ENCODE measurements at places on chromosomes 11 and 22.

DNA sequence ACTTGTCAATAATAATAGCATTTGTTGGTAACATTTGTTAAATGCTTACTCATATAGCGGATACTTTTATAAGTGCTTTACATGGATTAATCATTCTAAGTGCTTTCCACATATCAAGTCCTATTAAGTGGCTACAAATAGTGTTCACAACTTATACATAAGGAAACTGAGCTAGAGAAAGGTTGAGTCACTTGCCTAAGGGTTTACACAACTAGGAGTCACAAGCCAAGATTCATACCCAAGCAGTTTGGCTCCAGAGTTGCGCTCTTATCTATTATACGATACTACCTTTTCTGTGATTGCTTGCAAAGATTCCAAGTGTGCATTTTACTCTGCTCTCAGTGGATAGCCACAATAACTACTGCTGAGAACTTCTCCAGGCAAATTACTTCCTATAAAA lies 215.9 kb upstream of the CCDC90B start:
- no peak for DNase-seq

- DNase-seq = no peak
These were observed 10.3 kb downstream of the PRDM10 start for GRCh38 chr11:129992161-129992944.

- no peak for DNase-seq
These were observed 4.0 kb upstream of the FTH1 start for GRCh38 chr11:61971248-61972111.

GRCh38 chr11:71086687-71087258 lies 165.6 kb downstream of the SHANK2 start:
- no peak for DNase-seq

DNA sequence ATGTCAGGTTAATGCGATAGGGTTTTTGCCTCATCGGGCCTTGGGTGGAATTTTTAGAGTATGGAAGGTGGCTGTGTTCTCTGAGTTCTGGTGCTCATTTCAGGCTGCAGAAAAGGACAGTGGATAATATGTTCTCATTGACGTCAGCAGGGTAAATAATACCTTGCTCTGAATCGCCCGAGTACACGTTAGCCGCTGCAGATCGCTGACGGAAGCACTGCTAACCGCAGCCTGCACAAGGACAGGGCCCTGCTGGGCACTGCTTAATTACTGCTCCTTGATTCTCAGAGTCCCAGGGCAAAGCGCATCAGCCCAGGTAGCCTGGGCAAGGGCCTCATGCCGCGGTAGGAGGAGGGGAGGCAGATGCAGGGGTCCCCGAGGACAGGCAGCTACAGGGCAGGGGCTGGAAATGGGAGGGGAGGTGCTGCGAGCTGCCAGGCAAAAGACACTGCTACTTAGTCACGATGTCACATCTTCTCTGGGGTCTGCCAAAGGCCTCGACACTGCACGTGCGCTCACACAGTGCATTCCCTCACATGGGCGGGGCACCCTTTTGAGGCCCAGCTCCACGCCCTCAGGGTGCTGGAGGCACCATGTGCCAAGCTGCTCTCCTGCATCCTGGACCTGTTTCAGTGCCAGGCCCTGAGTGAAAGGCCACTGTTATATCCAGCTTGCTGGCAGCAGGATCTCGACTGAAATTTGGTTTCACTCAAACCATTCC lies 35.2 kb downstream of the PPP2R1B start:
- no peak for DNase-seq

- no peak for DNase-seq
These were observed at the start of gene NCAM1 for GRCh38 chr11:112961146-112961668. NCAM1 (plus strand) TSS chr11:112961420.

GRCh38 chr11:69791276-69792180 lies 16.4 kb upstream of the FGF4 start:
- no peak for DNase-seq

DNA sequence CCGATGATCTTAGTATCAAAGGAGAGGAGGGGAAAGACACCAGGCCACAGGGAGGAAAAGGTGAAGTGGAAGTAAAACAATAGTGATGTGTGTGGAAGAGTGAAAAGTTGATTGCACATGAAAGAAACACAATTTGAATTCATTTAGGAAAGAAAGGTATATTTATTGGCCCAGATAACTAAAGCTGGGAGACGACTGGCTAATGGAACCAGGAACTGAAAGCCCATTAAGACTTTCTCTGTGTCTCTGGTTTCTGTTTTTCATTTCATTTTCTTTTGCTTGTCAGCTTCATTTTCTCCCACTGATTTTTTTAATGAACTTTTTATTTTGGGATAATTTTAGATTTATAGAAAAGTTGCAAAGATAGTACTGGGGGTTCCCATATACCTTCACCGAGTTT lies 5.1 kb upstream of the DCHS1 start:
- DNase-seq = no peak

DNA sequence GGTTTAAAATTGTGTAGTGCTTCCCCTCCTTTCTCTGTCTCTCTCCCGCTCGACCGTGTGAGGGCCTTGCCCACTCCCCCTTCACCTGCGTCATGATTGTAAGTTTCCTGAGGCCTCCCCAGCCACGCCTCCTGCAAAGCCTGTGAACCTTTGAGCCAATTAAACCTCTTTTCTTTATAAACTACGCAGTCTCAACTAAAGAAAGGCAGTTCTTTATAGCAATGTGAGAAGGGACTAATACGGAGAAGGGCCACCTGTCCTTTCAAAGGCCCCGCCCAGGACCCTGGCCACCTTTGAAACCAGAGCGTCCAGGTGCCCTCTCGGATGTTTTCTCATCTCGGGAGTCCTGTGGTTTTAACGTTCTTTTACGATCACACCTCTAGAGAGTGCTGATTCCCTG lies 741.5 kb downstream of the BRD1 start:
- DNase-seq = no peak

DNA sequence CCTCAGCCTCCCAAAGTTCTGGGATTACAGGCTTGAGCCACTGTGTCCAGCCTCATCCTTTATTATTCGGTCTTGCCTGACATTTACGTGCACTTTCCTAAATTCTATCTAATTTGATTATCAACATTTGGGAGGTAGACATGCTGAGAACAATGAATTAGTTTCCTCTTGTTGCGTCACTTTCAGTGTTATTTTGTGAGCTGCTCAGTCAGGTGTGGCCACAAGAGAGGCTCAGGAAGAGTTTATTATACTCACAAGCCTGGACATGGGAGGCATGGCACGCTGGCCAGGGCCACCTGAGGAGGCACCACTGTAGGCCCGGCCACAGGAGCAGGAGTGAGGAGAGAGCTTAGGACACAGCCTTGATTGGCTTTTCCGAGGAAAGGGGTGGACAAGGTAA lies 59.7 kb upstream of the RBFOX2 start:
- no peak for DNase-seq

DNA sequence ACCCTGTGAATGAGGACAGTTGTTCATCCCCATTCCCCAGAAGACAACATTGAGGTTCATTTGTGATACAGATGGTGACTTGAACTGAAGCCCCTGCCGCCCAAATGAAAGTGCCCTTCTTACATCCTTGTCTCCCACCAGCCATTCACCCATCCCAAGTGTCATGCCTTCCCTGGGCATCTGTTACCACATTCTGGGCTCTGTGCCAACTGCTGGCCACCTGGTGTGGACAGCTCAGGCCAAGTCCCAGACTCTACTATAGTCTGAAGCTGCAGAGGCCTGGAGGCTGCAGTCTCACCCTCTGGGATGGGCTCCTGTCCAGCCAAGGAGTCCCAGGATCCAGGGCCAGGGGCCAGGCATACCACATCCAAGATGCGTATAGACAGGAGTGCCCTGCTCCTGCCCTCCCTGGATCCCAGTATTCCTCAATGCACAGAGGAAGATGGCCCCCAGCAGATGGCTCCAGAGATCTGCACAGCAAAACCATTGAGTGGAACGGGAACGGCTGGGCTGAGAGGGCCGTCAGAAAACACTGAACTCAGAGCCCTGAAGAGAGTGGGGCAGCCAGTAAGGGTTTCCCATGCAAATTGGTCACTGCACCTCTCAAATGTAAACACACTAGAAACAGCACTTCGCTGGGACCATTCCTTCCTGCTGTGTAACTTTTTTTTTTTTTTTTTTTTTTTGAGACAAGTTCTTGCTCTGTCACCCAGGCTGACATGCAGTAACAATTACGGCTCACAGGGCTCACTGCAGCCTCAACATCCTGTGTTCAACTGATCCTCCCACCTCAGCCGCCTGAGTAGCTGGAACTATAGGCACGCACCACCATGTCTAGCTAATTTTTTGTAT lies 22.8 kb downstream of the ARRB1 start:
- no peak for DNase-seq

- no peak for DNase-seq
These were observed 702.9 kb downstream of the DLG2 start for GRCh38 chr11:84924154-84924692.

- no peak for DNase-seq
These were observed 15.1 kb upstream of the CABP7 start for GRCh38 chr22:29704528-29705285.

GRCh38 chr11:116865696-116866095 lies 28.3 kb upstream of the APOA1 start:
- no peak for DNase-seq

DNA sequence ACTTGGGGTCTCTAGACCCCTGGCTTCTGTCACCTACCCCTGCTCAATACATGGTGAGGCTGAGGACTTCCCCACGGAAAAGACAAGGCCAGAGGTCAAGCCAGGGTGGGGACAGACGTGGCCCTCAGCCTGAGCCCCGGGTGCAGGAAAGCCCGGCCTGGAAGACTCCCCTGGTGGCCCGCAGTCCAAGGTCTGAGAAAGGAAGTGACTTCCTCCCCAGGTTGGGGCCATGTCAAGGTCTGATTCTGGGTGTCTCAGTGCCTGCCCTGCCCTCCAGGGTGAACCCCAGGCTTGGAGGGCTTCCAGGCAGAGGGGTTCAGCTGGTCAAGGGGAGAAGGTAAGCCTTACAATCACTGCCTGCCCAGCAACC lies 3.9 kb downstream of the CTSD start:
- no peak for DNase-seq

- no peak for DNase-seq
These were observed 10.6 kb downstream of the TENM4 start for GRCh38 chr11:79430280-79430679.

DNA sequence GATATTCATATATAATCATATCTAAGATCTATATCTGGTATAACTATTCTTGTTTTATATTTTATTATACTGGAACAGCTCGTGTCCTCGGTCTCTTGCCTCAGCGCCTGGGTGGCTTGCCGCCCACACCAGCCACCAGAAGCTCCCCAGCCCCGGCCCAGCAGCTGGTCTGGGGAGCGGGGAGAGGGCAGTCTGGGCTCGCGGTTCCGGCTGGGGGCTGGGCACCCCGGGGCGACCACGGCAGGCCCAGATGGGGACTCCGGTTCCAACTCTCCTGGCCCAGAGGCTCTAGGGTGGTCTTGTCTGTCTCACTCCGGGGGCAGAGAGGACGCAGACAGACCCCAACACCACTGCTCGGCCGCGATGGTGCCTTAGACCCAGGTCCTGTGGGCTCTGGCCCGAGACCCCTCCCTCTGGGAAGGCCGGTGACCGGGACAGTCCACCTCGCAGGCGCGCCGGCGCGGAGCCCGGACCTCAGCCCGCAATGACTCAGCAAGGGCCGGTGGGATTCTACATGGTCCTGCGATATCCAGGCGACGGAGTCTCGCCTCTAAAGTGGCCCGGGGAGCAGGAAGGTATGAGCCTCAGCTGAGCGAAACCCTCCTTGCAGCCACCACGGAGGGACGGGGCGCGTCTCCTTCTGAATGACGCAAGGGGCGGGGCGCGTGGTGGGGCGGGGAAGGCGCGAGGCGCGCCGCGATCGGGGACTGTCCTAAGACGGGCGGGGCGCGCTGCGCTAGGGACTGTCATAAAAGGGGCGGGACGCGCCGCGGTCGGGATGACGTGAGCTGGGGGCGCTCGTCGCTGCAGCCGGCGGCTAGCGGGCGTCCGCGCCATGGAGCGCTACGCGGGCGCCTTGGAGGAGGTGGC lies at the start of gene DGCR6:
Gene DGCR6 (plus strand): TSS at position 781 of the 870 bp plus-strand sequence. CDS start 55 bp downstream, at position 836.
- no peak for DNase-seq

GRCh38 chr11:27330633-27331270 lies 32.3 kb downstream of the CCDC34 start:
- DNase-seq = no peak

GRCh38 chr11:118819334-118820024 lies 28.5 kb upstream of the DDX6 start:
- no peak for DNase-seq

GRCh38 chr11:90661233-90661632 lies 438.4 kb upstream of the CHORDC1 start:
- DNase-seq = no peak

GRCh38 chr11:12356944-12357655 lies 20.3 kb upstream of the PARVA start:
- DNase-seq = no peak

GRCh38 chr11:97544431-97544830 lies 1154.6 kb downstream of the JRKL start:
- DNase-seq = no peak

DNA sequence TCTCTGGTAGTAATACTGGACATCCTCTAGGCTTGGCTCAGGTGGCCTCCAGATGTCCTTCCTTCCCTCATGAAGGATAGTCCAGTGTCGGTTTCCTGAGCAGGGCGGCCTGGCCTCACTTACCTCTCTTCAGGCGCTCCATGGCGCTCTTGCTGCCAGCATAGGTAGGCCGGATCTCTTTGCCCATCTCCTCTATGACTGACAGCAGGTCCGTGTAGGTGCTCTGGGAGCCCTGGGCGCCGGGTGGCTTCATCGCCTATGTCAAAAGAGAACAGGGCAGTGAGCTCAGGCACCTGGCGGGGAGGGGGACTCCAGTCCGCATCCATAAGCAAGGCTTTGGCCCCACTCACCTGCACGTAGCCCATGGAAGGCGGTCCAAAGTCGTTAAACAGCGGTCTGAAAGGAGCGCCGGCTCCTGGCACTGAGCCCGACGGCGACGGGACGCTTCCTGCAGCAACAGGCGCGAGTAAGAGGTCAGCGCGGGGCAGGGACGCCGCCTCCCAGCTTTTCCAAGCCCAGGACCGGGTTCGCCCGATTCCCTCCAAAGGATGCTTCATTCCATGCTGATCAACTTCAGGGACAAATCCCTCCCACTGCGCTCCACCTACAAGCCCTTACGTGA lies 609 bp downstream of the CDK2AP2 start:
- DNase-seq = no peak

DNA sequence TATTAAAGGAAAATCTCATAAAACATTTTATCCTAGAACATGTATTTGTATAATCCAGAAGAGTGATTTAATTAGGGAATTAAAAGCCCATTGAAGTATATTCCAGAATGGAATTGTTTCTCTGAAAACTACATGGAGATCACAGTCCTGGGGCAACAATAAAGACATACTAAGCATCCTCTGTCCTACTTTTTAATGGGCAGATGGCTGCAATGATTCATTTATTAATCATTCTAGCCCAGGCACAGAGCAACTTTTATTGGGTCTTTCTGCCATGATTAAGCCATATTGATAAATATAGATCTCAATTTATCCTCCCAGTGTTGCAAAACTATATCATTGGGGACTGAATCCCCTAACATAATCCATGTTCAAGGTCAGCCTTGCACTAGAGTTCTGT lies 22.0 kb downstream of the FAM181B start:
- no peak for DNase-seq

GRCh38 chr11:96145163-96145585 lies 197.8 kb downstream of the MAML2 start:
- no peak for DNase-seq

- DNase-seq = no peak
These were observed 38.2 kb downstream of the OR10A6 start for GRCh38 chr11:7892840-7893254.

GRCh38 chr11:120539667-120540369 lies 28.3 kb downstream of the GRIK4 start:
- no peak for DNase-seq

GRCh38 chr22:25940479-25940878 lies 198.5 kb downstream of the MYO18B start:
- no peak for DNase-seq

GRCh38 chr22:48099671-48100070 lies 1337.2 kb downstream of the TBC1D22A start:
- DNase-seq = no peak

- DNase-seq = no peak
These were observed 704.0 kb downstream of the KCNA4 start for GRCh38 chr11:29312812-29313211.

Measured in activated T-helper 9 cell treated with anti-CD3 and anti-CD28 coated beads, Interleukin-2, amount 50 U/mL, for 16 hours (primary cell).